Suprapubic skin (tissue), 4 donors: ENCODE measurements at places on chromosomes 2 and 18.
A peak's percentile ranks its signal among the peaks of the same experiment; 100 is the strongest.

DNA sequence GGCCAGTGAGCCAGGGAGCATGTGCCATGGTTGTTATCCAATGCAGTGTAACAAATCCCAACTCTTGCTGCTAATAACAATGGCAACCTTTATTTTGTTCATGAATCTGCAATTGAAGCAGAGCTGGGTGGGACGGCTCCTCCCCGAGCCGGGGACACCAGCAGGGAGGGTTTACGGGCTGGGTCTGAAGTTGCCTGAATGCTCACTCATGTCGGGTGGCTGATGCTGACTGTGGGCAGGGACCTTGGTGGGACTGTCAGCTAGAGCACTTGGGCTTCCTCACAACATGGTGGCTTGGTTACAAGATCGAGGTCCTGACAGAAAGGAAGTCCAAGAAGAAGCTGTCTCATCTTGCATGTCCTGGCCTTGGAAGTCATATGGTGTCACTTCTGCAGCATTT is 264.5 kb downstream of the NDUFA10 start:
- DNase-seq: peak; percentile 8

GRCh38 chr2:170481201-170481600 is 233.9 kb upstream of the SP5 start:
- no peak for DNase-seq

DNA sequence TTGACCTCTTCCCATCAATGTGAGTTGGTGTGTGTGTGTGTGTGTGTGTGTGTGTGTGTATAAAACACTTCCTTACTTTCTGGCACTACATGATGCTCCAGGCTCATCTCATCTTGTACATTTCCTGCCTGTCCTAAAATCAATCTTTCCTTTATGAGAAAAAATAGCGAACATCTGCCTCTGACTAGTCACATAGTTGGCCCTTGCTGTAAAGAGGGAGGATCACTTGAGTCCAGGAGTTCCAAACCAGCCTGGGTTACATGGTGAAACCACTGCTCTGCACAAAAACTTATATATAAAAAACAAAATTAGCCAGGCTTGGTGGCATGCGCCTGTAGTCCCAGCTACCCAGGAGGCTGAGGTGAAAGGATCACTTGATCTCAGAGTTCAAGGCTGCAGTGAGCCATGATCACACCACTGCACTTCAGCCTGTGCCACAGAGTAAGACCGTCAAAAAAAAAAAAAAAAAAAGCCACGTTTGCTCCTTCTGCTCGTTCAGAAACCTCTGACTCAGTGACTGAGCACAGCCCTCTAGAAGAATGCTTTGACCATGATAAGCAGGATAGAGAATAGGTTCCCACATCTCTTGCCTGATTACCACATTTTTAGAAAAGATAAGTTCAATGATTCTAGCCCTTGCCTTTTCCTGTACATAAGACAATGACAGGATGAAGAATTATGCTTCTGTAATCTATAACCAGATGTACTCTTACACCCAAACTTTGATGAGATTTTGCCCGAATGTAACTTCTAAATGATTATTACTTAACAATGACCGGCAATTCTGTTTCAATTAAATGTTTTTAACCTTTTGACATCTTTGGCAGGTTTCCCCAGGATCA is 45.2 kb upstream of the ST3GAL5 start:
- DNase-seq: no peak

GRCh38 chr2:101781791-101782426 is 84.4 kb downstream of the MAP4K4 start:
- no peak for DNase-seq

DNA sequence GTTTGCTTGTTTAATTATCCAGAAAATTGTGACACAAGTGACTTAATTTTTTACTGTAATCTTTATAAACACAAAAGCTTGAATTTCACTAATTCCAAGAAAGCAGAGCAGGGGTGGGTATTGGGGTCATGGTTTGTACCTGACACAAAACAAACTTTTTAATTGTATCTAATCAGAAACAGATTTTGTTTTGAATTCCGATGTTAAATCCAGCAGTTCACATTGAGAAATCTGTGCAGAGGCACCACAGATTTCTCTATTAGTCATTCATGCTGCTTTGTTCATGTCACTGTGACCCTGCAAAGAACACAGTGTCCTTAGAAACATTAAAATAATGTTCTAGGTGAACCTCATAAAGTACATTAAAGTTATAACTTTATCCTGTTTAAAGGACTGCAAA is 443.4 kb downstream of the NYAP2 start:
- DNase-seq: no peak

- DNase-seq: no peak
Observed at GRCh38 chr2:37669446-37669845, 2.0 kb downstream of the CDC42EP3 start.

DNA sequence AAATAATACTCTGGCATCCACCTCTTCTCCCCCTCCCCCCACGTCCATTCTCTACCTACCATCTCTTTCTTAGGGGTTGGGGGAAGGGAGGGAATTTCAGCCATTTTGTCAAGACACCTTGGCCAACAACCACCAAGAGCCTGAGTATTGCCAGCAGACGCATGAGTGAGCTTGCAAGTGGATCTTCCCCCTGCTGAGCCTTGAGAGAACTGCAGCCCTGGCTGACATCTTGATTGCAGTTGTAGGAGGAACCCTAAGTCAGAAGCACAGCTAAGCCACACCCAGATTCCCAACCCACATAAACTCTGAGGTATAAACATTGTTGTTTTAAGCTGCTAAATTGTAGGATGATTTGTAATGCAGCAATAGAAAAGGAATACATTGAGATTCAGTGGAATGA is 165.6 kb downstream of the TMEFF2 start:
- DNase-seq: no peak

GRCh38 chr2:15799432-15799827 is 140.9 kb upstream of the MYCN start:
- DNase-seq: no peak

DNA sequence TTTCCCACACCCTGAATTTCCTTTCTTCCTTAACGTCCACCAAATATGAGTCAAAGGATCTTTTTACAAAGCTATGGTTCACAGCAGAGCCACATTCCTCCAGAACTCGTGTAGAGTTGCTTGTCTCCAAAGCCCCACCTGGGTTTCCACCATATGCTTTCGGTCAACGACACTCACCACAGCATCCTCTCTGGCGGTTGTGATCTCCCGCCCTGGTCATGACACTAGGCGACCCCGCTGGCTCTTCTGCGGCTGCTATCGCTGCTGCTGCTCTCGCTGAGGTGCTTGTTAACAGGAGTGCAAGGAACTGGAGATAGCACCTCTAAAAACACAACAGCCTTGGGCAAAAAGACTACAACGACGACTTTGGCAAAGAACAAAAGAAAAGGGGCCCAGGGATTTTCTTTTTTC is 340 bp downstream of the SLC40A1 start:
- DNase-seq: no peak

DNA sequence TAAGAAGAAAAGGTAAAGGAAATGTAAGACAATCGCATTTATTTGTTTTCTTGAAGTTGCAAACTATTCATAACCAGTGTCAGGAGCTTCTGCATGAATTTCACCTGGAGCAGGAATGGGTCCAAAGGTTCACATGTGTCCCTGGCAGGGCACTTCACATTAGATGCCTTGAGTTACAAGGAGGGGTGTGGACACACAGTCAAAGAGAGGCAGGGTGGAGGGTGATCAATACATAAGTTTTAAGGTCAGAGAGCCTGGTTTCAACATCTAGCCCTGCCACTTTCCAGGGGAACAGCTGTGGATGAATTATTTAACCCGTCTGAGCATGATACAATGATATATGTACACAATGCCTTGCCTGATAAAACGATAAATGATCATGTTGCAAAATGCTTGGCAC is 321.4 kb downstream of the CYP26B1 start:
- no peak for DNase-seq

GRCh38 chr2:9260464-9260918 is 53.9 kb downstream of the ASAP2 start:
- no peak for DNase-seq
